Prostate gland (tissue), 2 donors: ENCODE measurements at places on chromosomes 11 and 22.

- DNase-seq, result peak; percentile 54
These were observed 22.7 kb upstream of the P2RY2 start for GRCh38 chr11:73195191-73196007.

GRCh38 chr11:130211781-130212401, 52.3 kb downstream of the ST14 start:
- no peak for DNase-seq

DNA sequence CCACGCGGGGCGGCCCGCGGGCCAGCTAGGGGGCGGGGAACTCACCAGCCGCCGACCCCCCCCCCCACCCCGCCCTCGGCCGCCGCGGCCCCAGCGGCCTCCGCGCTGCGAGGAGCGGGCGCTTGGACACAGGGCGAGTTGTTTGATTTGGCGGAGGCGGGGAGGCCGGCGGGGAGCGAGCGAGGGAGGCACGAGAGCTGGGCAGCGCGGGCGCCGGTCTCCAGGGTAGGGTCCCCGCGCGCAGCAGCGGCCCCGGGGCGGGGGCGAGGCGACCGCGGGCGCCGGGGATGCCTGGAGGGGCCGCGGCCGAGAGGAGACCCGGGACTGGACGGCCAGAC, 64.4 kb downstream of the NAV2 start:
- DNase-seq, result peak; percentile 28

GRCh38 chr11:110308071-110308470, 11.7 kb upstream of the RDX start:
- DNase-seq, result no peak

DNA sequence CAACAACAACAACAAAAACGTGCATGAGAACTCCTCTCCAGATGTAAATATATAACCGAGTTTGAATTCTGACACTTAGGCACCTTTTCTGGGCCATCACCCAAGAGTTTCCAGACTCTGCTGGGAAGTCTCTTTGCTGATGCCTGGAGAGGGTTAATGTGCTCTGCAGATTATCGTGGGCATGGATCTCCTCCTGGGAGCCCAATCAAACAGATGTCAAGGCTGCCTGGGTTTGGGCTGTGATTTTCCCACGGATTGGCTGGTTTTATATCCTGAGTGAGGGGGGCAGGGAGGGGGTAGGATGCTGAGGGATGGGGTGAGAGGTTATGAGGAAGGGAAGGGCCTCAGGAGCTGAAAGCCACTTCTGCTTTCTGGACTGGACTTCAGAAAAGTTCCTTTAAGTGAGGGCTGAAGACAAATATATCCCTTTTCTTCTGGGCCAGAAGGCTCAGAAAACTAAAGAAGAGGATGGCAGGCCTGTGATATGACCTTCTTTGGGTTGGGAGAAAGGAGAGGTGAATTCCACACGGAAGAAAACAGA, 4.2 kb downstream of the ELF5 start:
- DNase-seq, result no peak

- DNase-seq, result peak; percentile 5
These were observed 10.0 kb upstream of the OR5M1 start for GRCh38 chr11:56624661-56625110.

DNA sequence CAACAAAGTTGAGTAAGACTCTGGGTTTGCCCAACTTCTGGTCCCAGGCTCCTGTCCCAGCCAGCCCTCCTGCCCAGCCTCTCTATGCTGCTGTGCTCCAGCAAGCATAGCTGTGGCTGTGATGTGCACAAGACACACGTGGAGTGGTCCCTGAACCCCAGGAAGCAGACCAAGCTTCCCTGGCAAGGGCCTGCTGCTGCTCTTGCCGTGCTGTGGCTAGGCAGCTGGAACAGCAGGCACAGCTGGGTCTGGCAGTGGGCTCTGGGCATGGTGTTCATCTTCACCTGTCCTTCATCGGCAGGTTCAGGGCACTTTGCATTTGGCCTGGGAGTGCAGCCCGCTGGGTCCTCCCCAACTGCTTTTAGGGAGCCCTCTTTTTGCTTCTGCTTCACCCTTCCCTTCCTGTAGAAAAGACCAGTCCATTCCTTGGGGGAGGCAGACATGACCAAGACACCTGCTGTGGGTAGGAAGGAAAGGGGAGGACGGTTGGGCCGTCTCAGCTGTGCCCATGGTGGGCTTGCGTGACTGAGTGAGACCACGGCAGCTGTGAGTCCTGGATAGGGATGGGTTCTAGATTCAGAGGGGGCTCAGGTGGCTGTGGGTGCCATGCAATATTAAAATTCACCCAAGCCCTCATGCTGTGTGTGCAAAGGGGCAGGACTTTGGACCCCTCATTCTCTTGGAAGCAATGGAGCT, 26.1 kb upstream of the ETS1 start:
- no peak for DNase-seq

- no peak for DNase-seq
These were observed 590.2 kb upstream of the LRRC4C start for GRCh38 chr11:42049650-42050049.

DNA sequence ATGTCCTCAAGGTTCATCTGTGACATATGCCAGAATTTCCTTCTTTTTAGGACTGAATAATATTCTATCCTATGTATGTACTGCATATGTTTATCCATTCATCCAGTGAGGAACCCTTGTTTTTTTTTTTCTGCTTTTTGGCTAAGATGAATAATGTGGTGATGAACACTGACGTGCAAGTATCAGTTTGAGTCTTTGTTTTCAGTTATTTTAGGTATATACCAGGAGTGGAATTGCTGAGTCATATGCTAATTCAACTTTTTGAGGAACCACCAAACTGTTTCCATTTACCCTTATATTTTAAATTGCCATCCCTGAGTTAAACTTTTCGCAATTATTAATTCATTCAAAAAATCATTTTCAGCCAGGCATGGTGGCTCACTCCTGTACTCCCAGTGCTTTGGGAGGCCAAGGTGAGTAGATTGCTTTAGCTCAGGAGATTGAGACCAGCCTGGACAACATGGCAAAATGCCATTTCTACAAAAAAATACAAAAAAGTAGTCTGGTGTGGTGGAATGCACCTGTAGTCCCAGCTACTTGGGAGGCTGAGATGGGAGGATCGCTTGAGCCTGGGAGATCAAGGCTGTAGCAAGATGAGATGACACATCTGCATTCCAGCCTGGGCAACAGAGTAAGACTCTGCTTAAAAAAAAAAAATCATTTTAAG, 64.2 kb downstream of the MICAL2 start:
- DNase-seq, result no peak

DNA sequence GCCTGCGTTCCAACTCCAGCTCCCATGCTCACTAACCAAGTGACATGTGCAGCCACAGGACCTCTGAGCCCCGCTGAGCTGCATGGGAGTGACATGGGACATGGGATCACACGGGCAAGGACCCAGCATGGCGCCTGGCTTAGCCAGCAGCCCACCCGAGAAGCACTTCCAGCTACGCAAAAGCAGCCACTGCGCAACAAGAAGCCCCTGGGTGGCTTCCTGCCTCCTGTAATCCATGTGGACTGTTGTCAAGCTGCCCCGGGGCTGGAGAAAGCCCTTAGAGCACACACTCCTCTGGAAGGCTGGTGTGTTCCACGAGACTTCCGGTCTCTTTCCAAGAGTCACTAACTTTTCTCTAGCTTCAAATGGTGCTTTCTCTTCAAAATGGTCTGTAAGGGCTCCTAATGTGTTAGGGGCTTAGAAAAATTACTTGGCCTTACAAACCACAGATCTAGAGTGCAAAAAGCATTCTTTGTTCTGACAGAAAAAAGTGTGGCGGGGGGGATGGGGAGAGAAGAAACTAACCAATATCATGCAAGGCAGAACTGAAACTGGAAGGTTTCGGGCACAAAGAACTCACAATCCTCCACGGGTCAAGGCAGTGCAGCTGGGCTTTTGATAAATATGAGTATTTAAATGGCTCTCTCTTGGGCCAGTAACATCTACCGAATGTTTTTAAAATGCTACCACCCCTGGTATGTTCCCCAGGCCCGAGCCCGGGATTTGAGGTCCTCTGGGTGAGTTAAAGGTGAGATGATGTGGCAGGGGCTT, 5.5 kb downstream of the C11orf24 start:
- DNase-seq, result no peak

GRCh38 chr11:129767827-129768226, 47.8 kb upstream of the TMEM45B start:
- no peak for DNase-seq

GRCh38 chr11:7968686-7969085, 3.4 kb upstream of the NLRP10 start:
- no peak for DNase-seq

GRCh38 chr22:40541300-40541699, 95.2 kb downstream of the MRTFA start:
- DNase-seq, result no peak

GRCh38 chr11:57214098-57214417, 23.0 kb downstream of the APLNR start:
- DNase-seq, result no peak

DNA sequence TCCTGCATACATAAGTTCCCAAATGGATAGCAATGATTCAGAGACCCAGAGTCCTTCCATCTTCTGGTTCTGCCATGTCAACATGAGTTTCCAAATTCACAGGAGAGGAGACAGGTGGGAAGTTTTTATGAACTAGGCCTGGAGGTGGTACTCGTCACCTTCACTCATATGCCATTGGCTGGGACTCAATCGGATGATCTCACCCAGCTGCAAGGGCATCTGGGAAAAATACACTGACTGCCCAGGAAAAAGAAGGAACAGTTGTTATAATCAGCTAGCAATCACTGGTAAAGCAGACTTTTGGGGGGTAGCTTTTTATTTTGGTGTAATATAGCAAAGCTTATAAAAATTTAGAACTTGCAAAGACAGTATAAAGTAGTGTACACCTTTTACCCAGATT, 83.9 kb downstream of the OTOG start:
- DNase-seq, result no peak

DNA sequence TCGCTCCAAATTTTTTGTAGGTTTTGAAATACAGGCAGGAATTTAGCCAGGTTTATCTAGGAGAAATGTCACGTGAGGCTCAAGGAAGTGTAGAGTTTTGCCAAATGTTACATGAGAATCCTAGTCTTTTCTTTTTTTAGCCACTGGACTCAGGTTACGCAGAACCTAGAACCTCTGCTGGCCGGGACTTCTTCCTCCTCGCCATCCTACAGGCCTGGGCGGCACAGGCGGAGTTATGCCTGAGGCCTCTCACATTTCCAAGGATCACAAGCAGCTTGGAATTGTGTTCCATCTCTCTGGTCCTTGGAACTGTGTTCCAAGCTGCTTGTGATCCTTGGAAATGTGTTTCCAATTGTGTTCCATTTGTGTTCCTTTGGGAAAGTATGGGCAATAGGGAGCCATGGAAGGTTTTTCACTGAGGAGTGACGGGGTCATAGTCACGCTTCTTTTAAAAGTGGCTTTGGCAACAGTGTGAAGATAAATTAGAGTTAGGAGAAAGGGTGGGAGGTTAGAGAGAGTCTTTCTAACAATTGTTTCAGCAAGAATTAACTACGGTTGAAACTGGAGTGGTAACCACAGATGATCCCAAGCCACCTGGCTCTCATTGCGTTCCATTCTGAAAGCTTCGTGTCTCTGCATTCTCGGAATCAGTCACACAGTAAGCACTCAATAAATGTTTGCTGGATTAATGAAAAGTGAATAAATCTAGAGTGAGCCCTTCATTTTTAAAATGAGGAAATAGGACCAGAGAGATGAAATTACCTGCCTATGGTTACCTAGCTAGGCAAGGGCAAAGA, 12.5 kb upstream of the POU2AF1 start:
- no peak for DNase-seq

- DNase-seq, result no peak
These were observed 38.7 kb downstream of the RTN3 start for GRCh38 chr11:63719987-63720386.

DNA sequence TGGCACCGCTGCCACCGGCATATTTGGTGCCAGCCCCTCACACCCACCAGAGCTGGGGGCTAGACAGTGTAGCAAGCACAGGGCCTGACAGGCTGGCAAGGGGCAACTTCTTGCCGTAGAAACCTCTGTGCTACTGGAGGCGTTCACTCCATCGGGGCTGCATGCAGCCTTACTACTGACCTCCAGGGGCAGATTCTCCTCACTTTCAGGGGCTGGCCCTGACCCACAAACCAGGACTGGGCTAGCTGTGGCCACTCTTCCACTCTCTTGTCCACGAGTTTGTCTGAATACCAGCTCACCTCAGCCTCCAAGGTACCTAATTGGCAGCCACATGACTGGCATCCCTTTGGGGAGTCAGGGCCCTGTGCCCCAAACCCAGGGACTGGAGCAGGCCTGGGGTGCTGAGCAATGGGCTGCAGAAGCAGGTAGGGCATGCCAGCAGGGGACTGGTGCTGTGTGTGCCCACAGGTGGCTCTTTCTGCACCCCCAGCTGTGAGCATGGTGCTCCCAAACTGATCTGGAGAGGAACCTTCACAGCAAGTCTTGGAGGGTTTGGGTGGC, 2.1 kb upstream of the LMO1 start:
- no peak for DNase-seq

DNA sequence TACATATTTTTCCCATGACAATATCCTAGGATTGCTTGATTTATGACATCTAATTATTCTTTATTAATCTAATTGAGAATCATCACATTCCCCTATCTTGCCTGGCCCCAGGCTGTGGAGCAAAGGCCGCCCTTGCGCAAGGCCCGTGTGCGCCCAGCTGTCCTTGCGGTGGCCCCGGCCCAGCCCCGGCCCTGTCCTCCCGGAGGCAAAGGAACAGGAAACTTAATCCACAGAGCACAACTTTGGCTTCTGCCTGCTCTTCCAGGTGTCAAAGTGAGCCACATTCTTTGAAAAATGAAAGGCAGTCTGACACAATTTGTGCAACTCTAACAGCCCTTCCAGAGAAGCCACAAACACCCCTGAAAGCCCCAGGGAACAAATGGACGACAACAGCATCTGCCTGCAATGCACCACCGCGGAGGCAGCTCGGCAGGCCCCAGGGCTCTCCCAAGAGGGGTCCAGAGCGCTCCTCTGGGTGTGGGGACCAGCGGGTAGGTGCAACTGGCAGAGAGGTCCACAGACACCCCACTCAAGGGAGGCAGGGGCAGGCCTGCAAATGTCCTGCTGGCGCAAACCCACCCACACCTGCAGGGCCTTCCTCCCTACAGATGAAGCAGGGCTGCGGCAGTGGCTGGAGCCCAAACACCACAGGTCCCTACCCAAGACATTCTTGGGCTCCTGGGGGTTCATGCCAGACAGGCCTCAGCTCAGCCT, 30.3 kb downstream of the GNB1L start:
- DNase-seq, result no peak

GRCh38 chr11:66450560-66450959, 11.9 kb upstream of the MRPL11 start:
- DNase-seq, result no peak

GRCh38 chr22:37491559-37492427, 5.6 kb upstream of the MFNG start:
- no peak for DNase-seq

- DNase-seq, result no peak
These were observed 2.6 kb upstream of the ATP5MGL start for GRCh38 chr22:42642806-42643633.

- DNase-seq, result no peak
These were observed 70.7 kb upstream of the THY1 start for GRCh38 chr11:119493712-119494111.

GRCh38 chr11:77450227-77450626, 23.7 kb downstream of the PAK1 start:
- DNase-seq, result no peak

- DNase-seq, result no peak
These were observed 8.5 kb downstream of the SWAP70 start for GRCh38 chr11:9672288-9672916.

GRCh38 chr22:29830585-29830984, 7.5 kb downstream of the ASCC2 start:
- DNase-seq, result no peak

GRCh38 chr11:121521145-121522042, 68.6 kb upstream of the SORL1-AS1 start:
- no peak for DNase-seq
